ENCODE measurements at places on chromosomes 2 and 18.

DNA sequence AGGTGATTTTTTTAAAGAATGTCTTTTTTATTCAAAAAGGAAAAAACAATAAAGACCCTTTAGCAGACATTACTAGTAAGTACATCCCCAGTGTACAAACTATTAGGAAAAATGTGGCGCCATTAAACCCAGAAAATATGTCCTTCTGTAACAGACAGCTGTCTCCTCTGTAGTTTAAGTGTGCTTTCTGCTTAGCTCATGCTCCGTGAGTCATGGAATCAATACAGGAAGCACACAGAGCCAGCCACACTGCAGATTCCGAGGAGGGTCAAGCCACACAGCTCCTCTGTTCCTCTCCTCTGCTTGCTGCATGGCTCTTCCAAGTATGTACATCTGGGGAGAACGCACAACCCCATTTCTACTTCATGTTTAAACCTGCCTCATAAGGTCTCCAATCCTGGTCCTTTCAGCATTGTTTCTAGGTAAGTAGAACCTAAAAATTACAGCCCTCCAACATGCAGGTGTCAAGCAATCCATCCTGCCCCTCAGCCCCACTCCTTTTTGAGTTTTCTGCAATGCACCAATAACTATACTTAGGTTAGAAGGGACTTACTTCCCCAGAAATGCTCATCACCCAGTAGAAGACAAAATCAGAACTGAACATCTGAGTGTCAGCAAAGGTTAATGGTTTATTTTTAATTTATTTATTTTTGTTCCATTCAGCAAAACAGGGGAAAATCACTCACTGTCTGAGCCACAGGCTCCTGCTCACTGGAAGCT lies 37.5 kb downstream of the ACVR1 start:
- DNase-seq, result peak; percentile 84

GRCh38 chr2:47695800-47696477 lies 87.0 kb upstream of the MSH6 start:
- DNase-seq, result no peak

DNA sequence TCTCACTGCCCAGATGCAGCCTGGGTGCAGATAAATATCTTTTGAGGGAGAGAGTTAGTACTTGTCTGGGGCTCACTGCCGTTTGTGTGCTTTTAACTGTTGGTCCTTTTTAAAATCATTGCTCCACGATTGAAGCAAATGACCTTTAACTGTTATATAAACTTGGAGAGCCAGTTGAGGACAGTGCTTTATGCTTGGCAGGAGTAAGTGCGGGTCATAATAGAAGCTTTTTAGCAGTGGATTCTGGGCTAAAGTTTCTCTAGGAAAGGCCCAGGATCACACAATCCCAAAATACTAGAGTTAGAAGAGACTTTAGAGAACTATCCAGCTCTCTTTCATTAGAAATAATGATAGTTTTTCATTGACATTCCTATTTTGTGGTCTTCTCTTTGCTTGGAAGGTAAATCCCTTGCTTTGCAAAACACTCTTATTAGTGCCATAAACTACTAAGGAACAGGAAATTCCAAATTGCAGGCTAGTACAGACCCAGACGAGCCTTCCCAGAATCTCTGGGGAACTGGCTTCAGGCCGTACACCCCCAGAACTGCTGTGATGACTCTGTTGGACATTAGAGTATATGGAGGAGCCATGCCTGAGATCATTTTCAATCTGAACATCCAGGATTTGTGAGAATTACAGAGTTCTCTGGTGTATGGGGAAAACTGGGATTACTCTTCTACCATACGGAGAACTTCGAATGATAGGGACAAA lies 19.1 kb downstream of the LIMS1 start:
- DNase-seq, result no peak

DNA sequence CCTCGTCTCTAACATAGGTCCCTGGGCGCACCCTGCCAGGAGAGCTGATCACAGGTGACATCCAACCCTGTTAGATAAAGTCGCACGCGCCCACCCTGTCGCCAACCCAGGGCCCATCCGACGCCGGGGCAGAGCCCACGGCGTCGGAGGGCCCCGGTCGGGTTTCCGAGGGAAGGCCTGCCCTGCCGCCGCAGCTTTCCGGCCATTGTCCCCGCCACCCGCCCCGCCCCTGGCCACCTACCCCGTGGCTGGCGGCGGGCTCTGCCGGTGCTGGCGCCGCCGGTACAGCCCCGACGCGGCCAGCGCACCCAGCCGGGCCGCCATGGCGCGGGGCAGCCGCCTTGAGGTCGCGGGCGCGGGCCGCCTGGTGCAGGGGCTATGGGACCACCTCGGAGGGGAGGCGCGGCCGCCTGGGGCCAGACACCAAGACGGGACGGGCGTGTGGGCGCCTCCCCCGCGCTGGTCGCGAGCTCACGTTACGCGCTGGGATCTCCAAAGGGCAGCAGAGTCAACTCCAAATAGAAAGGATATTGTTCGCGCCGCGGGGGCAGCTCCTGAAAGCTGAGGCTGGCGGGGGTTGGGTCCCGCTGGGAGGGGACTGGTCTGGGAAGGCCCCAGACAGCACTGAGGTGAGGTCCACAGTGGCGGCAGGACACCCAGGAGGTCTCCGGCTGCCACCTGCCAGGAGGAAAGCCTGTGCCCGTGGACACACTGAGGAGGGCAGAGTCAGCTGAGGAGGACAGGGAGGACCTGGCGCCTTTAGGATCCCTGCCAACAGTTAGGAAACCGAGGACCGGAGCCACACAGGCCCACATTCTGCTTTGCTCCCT lies 11.1 kb downstream of the LIMS2 start:
- no peak for DNase-seq

DNA sequence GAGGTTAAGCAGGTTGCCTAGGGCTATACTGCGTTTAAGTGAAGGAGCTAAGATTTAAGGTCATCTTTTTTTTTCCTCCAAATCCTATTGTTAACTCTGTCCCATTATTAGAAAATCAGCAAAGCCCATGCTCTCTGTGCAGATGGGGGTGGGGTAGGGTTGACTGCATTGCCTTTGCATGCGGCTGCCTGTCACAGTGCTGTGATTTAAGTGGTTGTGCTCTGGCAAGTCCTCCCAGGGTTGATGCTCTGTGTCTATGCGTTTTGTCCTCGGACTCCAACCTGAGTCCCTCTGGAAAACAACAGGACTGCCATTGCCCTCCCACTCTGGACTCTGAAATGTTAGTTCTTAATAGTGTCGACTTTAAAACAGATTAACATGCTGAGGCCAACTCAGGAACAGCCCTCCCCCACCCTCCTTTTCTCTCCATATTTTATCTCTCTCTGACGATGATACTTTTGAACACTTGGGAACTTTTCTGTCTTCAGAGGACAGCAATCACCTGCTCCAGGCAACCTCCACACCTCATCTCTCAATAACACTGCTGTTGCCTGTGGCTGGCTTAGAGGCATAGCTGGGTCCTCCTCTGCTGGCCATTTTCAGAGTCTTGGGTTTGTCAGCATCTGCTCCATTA lies 5.8 kb downstream of the FHOD3 start:
- no peak for DNase-seq

- DNase-seq, result no peak
Observed at GRCh38 chr2:164933671-164934189, 21.6 kb downstream of the SLC38A11 start.

DNA sequence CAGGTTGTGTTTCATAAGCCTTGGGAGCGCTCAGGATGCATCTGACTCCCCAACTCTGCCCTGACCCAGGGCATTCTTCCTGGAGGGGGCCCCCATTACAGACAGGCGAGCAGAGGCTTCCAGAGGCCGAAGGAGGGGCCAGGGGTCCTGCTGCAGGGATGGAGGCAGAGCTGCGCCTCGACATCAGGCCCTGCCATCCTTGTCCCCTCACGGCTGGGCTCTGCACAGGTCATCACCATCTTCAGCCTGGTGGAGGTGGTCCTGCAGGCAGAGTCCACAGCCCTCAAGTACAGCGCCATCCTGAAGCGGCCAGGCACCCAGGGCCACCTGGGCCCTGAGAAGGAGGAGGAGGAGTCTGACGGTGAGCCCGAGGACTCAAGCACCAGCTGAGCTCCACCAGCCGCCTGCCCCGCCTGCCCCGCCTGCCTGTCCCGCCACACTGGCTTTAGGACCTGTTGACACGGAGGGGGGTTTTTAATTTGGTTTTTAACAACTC lies 42.3 kb upstream of the ALPP start:
- no peak for DNase-seq

Measured in foreskin keratinocyte (primary cell).